ENCODE measurements at places on chromosomes 2 and 18.

DNA sequence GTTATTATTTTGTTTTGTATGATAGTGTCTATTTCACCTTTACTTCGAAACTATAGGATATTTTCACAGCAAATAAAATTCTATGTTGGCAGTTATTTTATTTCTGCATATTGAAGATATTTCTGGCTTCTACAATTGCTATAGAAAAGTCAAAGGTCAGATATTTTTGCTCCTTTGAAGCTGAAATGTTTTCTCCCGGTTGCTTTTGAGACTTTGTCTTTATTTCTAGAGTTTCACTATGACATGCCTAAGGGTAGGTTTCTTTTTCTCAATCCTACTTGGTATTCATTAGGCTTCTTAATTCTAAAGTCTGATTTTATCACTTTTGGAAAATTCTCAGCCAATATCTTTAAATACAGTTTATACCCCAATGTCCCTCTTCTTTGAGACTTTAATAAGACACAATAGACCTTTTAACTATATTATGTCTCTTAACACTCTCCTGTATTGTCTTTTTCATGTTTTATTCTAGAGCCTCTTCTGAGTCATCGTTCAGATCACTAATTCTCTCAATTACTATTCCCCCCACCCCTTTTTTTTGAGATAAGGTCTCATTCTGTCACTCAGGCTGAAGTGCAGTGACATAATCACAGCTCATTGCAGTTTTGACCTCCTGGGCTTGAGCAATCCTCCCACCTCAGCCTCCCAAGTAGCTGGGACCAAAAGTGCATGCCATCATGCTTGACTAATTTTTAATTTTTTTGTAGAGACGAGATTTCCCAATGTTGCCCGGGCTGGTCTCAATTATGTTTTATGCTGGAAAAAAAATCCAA, 50.5 kb downstream of the USP37 start:
- peak; percentile 47 for DNase-seq

- no peak for DNase-seq
These were observed 4.7 kb downstream of the ZEB2 start for GRCh38 chr2:144515099-144515695.

DNA sequence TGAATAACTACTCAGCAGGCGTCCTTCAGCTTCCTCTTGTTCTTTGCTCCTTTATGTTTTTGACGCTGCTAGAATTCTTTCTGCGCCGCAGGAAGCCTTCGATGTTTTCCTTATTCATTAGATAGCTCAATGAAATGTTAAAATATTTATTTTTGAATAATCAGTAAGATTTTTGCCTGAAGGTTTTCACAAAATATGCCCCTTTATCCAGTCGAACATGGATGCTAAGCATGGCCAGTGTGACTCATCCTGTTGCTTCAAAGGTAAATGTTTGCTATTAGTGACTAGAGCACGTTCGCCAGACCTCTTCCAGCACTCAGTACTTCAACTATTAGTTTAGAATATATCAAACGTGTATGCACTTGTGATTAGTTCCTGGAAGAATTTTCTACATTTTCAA, 7.6 kb upstream of the MEIS1 start:
- DNase-seq: no peak

DNA sequence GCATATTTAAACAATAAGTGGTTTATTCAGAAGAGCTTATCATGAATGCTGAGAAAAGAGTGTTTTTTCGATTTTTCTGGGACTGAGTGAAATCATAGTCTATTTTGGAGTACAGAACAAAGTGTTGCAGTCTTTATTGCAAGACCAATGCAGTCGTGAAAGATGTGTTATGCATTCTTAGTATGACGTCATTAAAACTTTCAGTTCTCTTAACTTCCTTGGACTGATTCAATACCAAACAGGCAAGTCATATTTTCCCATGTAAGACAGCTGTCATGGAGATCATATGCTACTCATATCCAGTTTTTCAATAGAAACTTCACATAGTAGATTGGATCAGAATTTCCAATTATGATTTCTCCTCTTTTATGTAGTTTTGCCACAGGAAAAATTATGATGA, 92.6 kb downstream of the RIT2 start:
- DNase-seq: no peak

- DNase-seq: no peak
These were observed 371.6 kb downstream of the RPRM start for GRCh38 chr2:153106802-153107477.

GRCh38 chr2:126972279-126972626, 73.6 kb downstream of the TEX51 start:
- no peak for DNase-seq

DNA sequence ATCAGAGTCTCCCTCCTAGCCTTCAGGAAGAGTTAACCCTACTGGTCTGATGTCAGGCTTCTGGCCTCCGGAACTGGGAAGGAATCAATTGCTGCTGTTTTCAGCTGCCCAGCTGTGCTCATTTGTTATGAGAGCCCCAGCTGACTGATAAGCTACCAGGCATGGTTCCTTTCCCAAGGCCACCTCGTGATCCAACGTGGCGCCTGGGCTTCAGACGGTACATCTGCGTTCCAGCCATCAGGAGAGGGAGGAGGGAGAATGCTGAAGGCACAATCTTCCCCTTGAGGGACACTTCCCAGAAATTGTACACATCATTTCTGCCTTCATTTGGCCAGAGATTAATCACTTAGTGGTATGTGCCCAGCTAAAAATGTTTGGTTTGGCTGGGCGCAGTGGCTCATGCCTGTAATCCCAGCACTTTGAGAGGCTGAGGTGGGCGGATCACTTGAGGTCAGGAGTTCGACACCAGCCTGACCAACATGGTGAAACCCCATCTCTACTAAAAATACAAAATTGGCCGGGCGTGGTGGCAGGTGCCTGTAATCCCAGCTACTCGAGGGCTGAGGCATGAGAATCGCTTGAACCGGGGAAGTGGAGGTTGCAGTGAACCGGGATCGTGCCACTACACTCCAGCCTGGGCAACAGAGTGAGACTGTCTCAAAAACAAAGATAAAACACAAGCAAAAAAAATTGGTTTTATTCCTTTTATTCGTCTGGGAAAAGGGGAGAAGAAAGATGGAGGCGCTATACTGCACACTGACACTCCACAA, 10.5 kb upstream of the ARMC9 start:
- no peak for DNase-seq

DNA sequence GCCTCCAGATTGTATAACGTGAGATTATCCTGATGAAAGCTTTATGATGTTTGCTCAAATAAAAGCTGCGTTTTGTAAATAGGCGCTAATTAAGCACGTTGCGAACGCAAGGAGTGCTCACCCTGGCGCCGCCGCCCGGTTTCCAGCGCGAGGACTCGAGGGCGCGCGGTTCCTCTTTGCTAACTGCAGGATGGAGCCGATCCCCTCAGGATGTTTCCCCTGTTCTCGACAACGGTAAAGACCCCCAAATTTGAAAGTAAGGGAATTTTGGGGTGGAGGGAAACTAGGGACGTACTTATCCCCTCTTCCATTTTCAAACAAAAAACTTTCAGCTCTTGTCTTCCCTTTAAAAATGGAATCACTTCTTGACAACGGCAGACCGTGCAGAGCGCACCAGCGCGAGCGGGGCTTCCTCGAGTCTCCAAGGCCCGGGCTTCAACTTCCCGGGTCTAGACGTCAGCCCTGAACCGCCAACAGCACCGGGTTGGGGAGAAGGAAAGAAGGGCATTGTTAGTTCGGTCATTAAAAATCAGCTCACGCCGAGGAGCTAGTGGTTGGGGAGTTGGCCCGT, 1.1 kb upstream of the GBX2 start:
- DNase-seq: no peak

- no peak for DNase-seq
These were observed 93.8 kb downstream of the SCG2 start for GRCh38 chr2:223508372-223508771.

GRCh38 chr18:73924307-73924706, 223.3 kb downstream of the FBXO15 start:
- DNase-seq: no peak

GRCh38 chr18:23945416-23946079, 69.0 kb upstream of the TTC39C start:
- DNase-seq: peak; percentile 62

- DNase-seq: no peak
These were observed 23.7 kb upstream of the IMPA2 start for GRCh38 chr18:11957636-11958035.

DNA sequence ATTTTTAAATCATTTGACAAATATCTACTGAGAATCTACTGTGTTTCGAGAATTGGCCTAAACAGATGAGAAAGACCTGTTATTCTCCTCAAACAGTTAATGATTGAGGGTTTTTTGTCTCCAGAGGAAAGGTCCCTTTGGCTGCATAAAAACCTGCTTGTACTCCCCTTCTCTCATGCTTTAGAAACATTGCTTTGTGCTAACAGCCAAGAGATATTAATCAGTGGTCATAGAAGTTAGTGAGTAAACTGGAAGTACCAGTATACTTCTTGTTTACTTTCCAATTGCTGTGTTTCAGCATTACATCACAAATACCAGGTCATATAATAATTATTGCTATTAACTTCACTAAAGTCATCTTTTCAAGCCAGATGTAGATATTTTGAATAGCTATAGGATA, 34.1 kb downstream of the ITGB6 start:
- no peak for DNase-seq

DNA sequence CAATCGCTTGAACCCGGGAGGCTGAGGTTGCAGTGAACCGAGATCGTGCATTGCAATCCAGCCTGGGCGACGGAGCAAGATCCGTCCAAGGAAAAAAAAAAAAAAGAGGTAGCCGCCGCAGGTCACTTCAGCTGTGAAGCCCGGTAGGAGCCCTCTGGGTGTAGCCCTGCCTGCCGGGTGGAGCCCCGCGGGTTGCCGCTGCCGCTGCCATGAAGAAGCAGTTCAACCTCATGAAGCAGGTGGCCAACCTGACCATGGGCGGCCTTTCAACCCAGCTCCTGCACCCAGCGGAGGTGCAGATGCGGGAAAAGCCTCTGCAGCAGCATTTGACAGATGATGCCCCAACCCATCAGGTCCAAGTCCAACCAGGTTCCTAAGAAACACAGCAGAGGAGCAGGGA, 219.5 kb upstream of the SLC39A10 start:
- no peak for DNase-seq

GRCh38 chr2:173353556-173353955, 1.1 kb upstream of the CDCA7 start:
- DNase-seq: no peak

GRCh38 chr18:35407871-35408481, 30.8 kb upstream of the ZNF396 start:
- peak; percentile 68 for DNase-seq

DNA sequence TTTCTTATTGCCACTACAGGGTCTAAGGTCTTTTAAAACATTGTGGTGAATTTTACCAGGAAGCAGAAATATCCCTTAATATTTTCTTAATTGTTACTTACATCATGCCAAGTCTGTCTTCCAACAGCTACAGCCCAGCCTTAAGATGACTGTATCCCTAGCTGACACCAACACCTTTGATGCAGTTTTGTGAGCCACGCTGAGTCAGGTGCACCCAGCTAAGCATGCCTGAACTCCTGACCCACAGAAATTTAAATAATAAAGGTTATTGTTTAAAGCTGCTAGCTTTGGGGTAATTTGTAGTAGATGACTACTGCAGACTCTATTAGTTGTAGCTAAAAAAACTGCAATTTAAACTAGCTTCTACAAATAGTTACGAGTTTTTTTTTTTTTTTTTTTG, 1757.9 kb upstream of the LRRTM1 start:
- no peak for DNase-seq

DNA sequence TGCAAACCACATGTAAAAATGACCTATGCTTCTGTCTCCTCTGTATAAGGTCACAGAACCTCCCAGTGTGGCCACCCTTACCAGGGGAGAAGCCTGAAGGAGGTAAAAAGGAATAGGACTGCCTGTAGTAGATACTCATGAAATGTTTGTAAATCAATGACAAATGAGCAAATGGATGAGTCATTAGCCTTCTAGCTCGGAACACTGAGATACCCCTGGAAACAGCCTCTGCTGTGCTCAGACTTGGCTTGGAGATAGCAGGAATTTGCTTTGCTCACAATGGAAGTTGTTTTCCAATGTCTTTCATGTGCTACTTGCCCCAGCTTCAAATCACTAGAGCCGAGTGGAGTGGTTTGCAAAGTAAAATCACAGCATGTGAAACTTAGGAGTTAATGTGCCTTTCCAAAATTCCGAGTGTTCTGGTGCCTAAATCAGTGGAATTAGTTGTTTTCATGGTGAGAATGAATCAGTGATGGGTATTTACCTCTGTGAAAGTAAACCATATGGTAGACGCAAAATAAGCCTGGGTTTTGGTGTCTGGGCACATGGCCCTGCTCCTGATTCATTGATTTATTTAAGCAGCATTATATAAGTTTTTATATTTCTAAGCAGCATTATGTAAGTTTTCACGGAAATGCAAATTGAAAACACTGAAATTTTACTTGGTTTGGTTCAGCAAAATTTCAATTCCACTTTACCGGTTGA, 154.0 kb upstream of the MAP3K20 start:
- no peak for DNase-seq

DNA sequence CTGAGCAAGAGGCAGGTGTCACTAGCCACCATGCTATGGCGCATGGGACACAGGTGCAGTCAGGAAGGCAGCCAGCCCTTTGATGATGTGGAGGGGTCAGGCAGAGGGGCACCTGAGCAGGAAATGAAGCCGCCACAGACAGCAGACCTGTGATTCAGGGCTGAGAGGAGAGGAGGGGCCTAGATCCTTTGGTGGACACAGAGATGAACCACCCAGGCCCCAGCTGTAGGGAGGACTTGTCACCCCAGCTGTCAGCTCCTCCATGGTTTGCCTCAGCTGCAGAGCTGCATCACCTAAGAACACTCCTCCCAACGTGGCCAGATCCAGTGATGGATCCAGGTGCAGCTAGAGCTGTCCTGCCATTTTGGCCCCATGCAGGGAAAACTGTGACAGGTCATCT, 11.6 kb downstream of the ASB18 start:
- DNase-seq: no peak

DNA sequence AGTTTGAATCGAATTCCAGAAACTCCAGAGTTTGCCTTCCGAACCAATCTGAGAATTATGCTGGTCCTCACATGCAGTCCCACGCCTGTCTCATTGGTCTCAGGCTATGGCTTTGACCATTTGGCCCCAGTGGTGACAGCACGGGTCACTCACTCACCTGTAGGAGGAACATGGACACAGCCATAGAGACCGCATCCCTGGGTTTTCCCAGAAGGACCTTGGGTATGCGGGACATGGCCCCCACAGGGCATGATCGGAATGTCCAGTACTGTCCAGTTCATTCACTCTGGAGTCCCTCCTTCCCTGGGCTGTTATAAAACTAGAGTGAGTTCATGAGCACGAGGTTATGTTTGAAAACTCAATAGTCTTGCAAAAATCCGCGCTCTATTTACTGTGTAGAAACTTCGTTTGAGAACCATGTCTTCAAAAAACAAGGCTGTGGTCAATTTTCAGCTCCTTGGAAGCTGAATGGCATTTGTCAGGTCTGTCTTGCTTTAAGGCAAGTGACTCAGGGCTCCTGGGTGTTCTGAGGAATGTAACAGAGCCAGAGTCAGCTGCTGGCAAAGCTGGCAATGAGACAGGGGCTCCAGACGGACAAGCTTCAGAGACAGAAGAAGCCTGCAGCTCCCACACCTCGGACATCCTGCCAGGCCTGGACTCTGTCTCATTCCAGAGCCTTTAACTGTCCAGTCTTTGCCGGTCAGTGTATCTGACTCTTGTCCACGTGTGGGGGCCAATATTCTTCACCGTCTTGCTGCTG, 86.7 kb upstream of the TMEM18 start:
- no peak for DNase-seq

All from GM13976 (cell line).